Globus pallidus (tissue), 1 donor: ENCODE measurements at places on chromosomes 5 and 9.
A peak's percentile ranks its signal among the peaks of the same experiment; 100 is the strongest.

GRCh38 chr5:34015120-34015822 lies 7.4 kb upstream of the AMACR start:
- no peak for DNase-seq

GRCh38 chr5:72244862-72245371 lies 75.1 kb downstream of the MRPS27 start:
- DNase-seq = peak; percentile 88

DNA sequence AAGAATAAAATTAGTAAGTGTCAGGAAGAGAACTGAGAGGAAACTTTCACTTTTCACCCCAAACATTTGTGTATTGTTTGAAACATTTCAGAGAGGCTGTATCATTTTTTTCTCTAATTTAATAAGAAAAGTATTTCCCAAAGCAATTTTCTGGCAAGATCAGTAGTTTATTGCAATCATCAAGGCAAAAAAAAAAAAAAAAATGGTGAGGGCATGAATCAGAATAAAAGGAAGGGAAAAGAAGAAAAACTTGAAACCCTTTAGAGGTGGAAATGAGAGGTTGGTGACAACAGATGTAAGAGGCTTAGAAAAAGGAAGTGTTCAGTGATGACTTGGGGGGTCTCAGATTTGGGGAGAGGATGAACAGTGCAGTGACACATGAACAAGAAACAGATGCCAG lies 13.3 kb downstream of the SHC3 start:
- DNase-seq = no peak

DNA sequence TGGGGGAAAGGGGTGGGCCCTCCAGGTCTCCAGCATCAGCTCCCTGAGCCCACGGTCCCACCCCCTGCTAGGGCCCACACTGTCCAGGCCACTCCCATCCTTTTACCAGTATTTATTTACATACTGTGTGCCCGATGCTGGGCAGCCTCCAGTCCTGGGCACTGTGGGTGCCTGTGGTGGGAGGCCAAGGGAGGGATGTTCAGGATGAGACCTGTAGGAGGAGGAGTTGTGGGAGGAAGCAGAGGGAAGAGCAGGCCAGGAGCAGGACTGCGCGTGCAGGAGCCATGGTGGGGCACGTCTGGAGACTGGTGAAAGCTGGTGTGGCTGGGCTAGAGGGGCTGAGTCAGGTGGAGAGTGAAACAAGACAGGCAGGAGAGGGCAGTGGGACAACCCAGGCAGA lies 267.4 kb downstream of the HSPA4 start:
- DNase-seq = no peak

DNA sequence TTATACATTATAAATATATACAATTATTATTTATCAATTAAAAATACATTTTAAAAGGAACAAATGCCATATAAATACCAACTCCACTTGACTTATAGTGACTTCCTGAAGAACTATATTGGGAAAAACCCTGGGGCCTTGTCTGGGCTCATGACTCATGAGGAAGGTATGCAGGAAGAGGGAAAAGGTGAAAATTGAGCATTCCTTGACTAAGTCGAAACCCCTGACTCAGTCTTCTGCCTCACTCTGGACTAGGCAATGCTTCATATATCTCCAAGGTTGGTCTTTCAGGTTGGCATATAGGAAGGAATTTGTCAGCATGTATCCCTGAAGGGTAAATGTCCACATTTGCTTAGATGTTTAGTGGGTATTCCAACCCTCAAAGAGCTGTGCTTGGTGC lies 78.5 kb downstream of the SH3TC2 start:
- DNase-seq = no peak
